COLO829 (cell line): ENCODE measurements at places on chromosomes 2 and 18.

- DNase-seq, result no peak
These were observed 846.7 kb downstream of the BCL11A start for GRCh38 chr2:59706729-59707128.

GRCh38 chr2:156903335-156903734, 354.2 kb upstream of the GALNT5 start:
- peak; percentile 13 for DNase-seq

GRCh38 chr2:138255670-138256069, 245.9 kb upstream of the SPOPL start:
- no peak for DNase-seq

- DNase-seq, result peak; percentile 53
These were observed 106.9 kb downstream of the FBXO15 start for GRCh38 chr18:74040459-74041332.

GRCh38 chr2:101231937-101232730, 20.6 kb upstream of the CNOT11 start:
- no peak for DNase-seq

GRCh38 chr2:20949256-20949655, 94.6 kb downstream of the APOB start:
- no peak for DNase-seq

DNA sequence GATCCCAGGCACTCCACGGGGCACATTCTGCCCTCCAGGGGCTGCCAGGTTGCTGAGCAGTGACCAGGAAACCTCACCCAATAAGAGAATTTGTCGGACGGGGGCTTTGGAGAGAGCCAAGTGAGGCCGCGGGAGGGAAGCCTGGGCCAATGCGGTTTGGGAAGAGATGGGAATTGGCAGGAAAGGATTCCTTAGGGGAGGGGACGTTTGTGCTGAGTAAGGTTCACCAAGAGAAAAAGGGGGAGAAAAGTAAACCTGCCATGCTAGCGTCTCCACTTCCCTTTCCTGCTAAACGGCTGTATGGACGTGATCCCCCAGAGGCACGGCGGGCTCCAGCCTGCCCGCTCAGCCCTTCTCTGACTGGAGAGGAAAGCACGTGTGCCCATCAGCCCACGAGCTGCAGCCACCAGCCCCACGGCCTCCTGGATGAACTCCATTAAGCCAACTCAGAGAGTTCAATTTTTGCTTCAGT, 194.4 kb upstream of the ID2 start:
- no peak for DNase-seq

DNA sequence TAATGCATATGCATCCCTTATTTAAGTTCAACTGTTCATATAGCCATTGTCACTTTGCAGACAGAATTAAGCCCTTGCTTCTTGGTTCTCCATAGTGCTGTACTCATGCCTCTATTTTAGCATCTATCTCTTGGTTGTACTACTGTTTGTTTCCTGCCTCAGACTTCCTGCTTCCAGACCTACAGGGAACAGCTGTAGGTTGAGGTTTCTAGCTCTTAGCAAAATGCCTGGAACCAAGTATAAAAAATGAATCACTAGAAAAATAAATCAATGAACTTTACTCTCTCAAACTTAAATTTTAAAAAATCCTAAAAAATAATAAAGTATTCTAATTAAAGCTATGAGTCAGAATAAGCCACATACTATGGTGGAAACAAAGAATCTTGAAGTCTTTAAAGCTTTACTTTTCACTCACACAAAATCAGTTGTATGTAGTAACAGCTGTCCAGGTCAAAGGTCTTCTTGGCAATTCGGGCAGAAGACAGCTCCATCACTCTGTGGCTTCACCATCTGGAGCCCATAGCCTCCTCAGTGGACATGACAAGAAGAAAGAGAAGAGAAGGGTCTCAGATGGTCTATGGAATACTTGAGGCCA, 1228.1 kb upstream of the GYPC start:
- no peak for DNase-seq

DNA sequence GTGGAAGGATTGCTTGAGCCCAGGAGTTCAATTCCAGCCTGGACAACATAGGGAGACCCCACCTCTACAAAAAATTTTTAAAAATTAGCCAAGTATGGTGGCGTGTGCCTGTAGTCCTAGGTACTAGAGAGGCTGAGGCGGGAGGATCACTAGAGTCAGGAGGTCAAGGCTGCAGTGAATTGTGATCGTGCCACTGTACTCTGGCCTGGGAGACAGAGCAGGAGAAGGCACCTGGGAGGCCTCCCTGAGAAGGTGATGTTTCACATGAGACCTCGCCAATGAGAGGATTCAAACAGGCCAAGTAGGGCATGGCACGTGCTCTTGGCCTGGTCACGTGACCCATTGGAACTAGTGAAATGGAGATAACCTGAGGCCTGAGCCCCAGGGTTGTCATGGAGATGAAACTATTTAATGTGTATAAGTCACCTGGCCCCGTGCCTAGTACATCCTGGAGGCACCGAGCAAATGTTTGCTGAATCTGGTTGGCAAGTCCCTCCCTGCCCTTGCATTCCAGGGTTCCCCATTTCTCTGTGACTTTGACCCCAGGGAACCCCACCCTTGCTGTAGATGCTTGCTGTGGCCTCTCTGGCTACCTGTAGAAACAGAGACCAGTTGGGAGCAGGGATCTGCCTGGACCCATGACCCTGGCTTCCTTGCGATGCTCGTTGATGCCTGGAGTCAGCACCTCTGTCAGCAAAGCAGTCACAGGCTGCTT, 26.1 kb upstream of the ROCK2 start:
- DNase-seq, result no peak

DNA sequence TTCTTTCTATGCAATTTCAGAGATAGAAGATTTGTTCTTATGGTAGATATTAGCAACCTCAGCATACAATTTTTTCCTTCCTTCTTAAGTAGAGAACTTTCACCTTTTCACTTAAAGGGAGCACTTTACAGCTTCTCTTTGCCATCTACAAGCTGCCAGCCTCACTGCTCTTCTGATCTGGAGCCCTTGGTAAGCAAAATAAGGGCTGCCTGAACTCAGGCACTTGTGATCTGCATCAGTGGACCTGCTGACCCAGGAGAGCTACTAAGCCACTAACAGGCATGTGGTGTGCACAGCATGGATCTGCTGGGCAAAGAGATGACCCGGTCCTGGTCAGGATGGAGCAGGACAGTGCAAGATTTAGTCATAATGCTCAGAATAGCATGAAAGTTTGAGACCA, 80.8 kb upstream of the SNTG2 start:
- DNase-seq, result no peak

DNA sequence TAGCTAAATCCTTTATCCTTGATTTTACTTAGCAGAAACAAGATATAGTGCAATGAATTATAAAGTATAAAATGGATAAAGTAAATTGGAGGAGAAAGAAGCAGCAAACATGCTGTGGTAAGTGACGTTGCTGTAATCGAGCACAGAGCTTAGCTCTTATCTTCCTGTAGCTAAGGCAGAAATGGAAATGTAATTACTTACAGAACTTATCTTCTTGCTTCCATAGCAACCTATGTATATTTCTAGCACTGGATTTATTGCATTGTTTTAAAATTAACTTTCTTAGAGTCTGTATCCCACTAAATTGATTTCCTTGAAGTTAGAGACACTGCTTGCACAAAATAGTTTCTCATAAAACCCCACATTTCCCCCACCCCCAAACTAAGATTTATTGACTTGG, 130.6 kb upstream of the MC4R start:
- DNase-seq, result no peak

DNA sequence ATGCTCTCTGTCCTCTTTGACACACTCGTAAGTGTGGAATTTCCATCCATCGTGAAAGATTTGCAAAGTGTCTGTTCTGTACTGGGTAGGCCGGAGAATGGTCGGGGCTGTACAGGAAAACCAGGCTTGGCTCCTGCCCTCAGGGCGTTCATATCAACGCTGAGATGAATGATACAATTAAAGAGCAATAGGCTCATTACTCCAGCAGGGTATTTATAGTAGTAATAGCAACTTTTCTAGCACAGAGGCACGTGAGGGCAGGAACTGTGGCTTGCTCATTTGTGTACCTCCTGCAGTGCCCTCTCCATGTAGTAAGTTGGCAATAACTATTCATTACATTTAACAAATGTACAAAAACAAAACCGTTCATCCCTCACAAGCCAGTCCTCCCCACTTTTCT, 5.3 kb upstream of the NCK2 start:
- no peak for DNase-seq

GRCh38 chr18:54148678-54149077, 75.8 kb downstream of the MBD2 start:
- DNase-seq, result no peak

- no peak for DNase-seq
These were observed 139.0 kb upstream of the ITGB6 start for GRCh38 chr2:160338901-160339685.

GRCh38 chr18:60417946-60418345, 45.4 kb upstream of the MC4R start:
- DNase-seq, result no peak

DNA sequence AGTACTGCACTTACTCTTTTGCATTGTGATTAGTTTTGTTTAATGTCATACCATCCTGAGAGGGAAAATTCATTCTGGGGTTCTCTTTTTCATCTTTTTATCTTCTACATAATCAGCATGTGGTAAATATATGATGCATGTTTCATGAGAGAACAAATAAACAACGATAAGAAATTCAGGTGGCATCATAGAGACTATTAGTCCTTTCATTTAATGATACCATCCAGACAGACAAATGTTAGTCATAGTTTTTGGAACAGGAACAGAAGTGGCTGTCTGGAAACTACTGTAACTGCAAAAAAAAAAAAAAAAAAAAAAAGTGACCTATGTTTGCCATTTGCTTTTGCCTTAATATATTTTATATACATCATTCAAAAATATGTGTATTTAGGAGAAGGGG, 761.0 kb downstream of the EPHA4 start:
- no peak for DNase-seq

DNA sequence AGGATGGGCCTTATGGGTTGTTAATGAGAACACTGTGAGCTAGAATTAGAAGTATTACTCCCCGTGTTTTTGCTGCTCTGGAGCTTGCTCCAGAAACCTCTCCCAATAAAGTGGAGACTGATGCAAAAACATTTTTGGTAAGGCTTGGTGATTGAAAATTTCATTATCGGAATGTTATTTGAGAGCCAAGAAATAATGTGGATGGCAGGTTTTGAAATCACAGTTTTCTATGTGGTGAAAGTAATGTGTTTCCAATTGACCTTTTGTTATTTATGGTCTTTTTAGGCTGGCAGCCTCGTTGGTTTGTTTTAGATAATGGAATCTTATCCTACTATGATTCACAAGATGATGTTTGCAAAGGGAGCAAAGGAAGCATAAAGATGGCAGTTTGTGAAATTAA, 5.1 kb downstream of the PLEKHA3 start:
- no peak for DNase-seq

- no peak for DNase-seq
These were observed 63.9 kb downstream of the PPP4R1 start for GRCh38 chr18:9550429-9550828.

DNA sequence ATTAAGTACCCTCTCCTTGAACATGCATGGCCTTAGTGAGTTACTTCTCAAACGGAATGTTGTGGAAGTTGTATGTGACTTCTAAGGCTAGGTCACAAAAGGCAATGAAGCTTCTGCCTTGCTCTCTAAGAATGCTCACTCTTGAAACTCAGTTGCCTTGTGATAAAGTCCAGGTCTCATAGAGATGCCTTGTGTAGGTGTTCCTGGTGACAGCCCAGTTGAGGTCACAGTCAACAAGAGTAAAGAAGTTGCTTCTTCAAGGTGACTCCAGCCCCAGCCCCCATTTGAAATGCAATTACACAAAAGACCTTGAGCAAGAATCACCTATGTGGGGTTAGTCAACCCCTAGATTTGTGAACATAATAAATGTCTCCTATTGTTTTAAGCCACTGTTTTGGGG, 35.6 kb downstream of the PTPN2 start:
- no peak for DNase-seq

DNA sequence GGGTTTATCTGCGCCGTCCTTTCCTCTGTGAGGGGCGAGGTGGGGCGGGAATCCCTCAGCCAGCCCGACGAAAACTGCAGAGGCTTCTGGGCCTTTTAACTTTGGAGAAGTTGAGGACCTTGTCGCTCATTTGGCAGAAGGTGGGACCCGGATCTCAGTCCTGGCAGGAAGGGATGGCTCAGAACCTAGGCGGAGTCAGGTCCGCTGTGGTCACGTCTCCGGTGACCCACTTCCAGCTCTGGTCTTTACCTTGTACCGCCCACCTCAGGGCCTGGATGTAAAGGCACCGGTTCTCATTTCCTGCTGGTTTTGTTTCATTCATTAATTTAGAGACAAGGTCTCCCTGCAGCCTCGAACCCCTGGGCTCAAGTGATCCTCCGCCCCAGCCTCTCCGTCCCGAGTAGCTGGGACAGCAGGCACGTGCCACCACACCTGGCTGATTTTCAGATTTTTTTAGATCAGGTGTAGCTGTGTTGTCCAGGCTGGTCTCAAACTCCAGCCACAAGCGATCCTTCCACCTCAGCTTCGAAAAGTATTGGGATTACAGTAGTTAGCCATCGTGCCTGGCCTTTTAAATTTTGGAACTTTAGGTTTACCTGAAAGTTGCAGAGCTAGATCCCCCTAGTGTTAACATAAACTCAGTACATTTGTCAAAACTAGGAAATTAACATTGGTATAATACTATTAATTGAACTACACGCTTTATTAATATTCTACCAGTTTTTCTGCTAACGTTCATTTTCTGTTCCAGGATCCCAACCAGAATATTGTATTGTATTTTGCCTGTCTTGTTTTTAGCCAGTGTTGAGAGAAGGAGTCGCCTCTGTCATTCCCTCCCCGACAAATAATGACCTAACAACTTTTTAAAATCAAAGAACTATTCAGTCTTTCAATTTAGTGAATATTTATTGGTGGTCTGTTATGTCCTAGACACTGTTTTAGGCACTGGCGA, 852 bp downstream of the POLI start:
- no peak for DNase-seq

DNA sequence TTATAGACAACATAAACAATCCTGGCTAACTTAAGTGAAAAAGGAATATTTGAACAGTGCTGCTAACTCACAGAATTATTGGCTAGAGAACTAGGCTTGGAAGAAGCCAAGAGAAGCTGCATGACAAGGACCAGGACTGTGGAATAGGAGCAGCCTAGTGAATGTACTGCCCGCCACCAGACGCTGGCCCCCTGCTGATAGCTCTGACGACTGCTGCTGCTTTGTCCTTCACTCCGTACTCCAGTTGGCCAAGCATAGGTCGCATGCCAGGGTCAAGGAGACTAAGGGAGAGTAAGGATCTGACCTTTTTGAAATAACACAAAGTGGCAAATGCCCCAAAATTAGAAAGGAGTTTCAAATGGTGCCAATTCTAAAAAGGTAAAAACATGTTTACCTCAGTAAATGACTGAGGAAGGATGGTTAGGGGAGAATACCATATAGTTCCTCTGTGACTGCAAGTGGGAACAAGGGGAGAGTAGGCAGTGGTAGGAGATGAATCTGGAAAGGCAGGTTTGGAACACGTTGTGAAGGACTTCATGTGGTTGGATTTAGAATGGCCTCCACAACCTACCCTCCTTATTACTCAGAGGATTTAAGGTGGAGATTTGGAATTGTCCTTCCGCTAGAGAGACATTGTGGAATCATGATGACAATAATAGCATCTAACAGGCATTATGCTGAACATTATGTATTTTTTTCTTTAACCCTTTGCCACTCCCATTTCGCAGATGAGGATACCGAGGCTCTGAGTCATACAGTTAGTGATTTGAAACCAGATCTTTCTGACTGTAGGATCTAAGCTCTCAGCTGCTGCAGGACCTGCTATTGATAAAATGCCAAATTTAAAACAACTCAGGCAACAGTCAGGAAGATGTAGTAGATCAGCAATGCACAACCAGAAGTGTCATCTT, 19.5 kb downstream of the STRADB start:
- DNase-seq, result no peak
